ENCODE measurements at places on chromosomes 16 and 17.

GRCh38 chr16:53952215-53953208 is 248.6 kb downstream of the FTO start:
- DNase-seq, result no peak

- no peak for DNase-seq
Observed at GRCh38 chr17:79420318-79421243, 190.3 kb downstream of the RBFOX3 start.

GRCh38 chr16:78535098-78535497 is 435.6 kb downstream of the WWOX start:
- no peak for DNase-seq

DNA sequence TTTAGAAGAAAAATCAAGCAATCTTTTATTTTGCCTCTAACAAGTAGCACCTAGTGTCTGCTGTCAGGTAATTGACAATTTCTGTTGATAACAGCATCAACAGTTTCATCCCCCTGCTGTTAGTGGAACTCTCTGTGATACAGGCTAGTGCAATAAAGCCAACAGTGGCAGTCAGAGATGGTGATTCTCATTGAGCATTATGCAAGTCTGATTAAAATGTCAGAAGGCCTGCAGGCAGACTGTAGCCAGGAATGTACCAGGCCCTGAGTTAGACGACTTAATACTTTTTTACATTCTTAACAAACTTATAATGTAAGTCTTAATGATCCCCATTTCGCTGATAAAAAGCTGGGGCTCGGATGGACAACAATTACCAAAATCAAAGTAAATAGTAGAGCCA is 14.6 kb downstream of the CYLD start:
- no peak for DNase-seq

DNA sequence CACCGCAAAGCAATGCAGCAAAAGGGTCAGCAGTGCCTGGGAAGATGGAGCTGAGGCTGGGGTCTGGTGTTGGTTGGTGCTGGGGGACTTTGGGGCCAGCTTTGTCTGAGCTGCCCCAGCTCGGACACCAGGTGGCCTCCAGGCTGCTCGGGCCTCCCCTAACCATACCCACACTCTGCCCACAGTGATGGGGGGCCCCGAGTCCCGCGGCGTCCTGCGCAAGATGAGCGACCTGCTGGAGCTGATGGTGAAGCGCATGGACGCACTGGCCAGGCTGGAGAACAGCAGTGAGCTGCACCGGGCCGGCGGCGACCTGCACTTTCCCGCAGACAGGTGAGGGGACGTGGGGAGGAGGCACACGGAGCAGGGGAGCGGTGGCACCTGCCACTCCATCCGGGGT is 13.8 kb downstream of the MGAT5B start:
- DNase-seq, result no peak

- DNase-seq, result no peak
Observed at GRCh38 chr16:25656639-25657038, 35.1 kb upstream of the HS3ST4 start.

DNA sequence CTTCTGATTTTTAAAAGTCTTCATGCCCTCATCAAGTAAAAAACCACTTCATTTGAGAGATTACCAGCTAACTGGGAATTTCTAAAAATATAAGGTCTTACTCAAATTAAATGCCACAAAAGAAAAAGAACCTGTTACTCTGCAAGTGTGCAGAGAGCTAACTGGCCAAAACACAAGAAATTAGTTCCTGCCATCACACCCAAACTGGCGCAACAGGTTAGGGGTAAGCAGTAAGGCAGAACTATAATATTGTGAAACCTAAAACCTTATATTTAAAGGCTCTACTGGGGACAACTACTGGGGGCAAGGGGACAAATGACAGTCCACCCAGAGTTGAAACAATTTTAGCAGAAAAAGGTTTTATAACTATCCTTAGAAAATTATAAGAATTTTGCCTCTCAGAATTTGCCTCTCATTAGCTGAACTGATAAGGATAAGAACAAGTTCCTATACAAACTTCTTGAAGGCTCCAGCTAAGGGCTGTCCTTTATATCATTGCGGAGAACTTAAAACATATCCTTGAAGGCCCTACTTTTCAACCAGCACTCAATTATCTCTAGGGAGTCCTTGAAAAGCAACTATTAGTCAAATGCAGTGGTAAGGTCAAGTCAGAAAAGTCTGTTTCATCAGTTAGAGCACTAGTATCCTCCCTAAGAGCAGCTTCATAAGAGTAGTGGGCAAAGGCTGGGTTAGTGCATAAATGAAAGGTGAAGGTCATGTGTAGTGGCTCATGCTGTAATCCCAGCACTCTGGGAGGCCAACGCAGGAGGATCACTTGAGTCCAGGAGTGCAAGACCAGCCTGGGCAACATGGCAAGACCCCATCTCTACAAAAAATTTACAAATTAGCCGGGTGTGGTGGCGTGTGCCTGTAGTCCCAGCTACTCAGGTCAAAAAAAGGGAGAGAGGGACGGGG is 31.5 kb downstream of the SMURF2 start:
- DNase-seq, result no peak

GRCh38 chr17:48045316-48046001 is 2.7 kb upstream of the NFE2L1 start:
- DNase-seq, result no peak

DNA sequence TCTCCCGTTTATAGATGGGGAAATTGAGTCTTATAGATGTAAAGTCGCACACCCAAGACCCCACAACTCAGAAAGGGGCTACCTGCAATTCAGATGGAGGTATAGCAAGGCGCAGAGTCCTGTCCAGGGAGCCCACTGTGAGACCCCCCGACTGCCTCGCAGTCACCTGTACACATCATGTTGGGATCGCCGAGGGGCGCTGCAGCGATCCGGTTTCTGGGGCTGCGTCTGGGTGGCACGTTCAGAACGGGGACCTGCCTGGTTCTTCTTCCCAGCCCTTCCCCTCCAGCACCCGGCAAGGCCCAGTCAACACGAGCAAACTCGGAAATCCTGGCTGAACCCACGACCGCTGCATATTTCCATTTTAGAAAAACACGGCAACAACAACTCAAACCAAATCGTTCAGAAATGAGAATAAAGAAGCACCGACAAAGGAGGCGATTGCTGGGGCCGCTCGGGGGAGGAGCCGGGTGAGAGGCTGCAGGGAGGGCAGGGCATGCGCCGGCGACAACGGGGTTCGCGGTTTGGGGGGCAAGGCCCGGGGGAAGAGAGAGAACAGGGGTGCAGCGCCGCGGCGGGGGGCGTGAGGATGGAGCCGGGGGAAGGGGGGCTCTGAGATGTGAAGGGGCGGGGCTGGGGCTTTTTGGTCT is 643 bp downstream of the HSDL1 start:
- no peak for DNase-seq

- DNase-seq, result no peak
Observed at GRCh38 chr17:74959826-74960515, 12.6 kb downstream of the HID1 start.

DNA sequence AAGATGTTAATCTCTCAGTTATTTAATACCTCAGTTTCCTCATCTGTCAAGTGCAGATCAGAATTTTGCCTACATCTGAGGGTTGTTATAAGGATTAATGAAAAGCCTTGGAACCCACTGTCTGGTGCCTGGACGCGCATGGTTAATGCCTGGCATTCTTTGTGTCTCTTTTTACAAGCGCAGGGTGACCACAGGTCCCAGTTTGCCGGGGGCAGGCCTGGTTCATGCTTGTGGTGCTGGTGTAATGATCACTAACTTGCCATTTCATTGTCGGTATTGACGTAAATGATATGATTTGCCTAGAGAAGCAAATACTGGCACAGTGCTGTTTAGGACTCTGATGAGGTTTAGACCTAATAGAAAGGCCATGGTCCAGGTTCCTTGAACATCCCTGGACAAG is 23.1 kb downstream of the MRC2 start:
- no peak for DNase-seq

GRCh38 chr17:81802048-81802758 is 1.7 kb upstream of the GCGR start:
- no peak for DNase-seq

DNA sequence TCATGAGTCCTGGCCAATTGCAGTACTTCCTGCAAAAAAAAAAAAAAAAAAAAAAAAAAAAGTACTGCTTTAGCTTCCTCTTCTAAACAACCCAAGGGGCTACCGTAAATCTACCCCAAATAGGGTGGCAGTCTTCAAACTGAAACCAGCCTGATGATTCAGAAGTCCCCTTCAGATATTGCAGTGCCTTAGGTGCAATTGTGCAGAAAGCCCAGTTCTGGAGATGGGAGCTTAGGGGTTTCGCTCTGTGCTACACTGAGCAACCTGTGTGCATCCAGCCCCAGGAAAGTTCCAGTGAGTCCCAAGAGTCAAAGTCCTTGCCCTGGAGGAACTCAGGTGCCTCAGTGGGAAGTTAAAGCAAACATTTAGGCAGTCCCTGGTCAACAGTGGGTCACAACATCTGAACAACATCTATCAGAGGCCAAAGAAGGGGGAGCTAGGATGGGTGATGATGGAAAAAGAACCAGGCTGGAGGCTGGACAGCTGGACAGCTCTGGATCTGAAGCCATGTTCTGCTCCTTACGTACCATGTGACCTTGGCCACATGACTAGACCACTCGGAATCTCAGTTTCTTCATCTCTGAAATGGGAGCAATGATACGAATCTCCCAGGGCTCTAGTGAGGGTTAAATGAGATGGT is 6.7 kb upstream of the CIITA start:
- no peak for DNase-seq

DNA sequence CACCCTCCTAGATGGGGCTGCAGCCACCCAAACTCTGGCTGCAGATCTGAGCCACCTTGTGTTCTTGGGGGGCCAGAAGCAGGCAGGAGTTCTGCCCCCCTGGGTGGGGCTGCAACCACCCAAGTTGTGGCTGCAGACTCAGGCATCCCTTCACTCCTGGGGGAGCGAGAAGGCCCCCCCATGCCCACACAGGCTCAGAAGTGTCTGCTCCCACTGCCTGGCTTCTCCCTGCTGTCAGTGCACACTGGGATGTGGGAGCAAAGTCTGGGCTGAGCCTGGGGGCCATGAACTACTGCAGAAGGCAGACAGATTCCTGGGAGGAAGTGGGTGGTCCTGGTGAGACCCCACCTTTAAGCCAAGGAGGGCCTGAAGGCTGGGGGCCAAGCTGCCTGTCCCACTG is 13.0 kb downstream of the MT1X start:
- DNase-seq, result no peak

DNA sequence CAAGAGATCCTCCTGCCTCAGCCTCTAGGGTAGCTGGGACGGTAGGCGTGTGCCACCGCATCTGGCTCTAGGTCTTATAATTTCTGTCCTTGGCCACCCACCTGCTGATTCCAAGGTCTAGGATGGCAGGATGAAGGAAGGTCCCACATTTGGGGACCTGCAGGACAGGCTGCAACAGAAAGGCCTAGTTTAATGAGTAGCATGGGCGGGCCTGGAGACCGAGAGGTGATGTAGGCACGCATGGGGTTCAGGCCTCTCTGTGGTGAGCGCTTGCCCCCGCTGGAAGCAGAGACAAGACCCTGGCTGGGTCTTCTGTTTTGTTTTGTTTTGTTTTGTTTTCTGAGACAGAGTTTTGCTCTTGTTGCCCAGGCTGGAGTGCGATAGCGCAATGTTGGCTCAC is 33.7 kb downstream of the TMEM235 start:
- no peak for DNase-seq

- DNase-seq, result no peak
Observed at GRCh38 chr16:80417706-80418271, 123.0 kb upstream of the DYNLRB2 start.

GRCh38 chr17:11251561-11252107 is 10.6 kb downstream of the SHISA6 start:
- DNase-seq, result no peak

- no peak for DNase-seq
Observed at GRCh38 chr16:1791256-1791942, 2.1 kb downstream of the IGFALS start.

GRCh38 chr17:4189280-4189679 is 46.3 kb downstream of the CYB5D2 start:
- DNase-seq, result no peak

GRCh38 chr16:11308493-11309283 is 27.6 kb upstream of the PRM1 start:
- no peak for DNase-seq

DNA sequence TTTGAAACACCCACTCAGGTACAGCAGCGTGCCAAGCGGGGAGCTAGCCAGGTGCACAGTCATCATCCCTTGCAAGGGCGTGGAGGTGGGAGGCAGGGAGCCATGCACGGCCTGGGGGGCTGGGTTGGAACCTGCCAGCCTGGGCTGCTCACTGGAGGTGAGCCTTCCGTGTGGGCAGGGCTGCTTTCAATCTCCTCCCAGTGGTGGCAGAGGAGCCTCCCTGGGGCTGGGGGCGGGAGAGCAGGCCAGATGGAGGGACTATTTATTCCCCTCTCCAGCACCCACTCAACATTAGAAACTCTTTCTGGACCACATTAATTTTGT is 90.3 kb downstream of the KATNIP start:
- DNase-seq, result peak; percentile 63

DNA sequence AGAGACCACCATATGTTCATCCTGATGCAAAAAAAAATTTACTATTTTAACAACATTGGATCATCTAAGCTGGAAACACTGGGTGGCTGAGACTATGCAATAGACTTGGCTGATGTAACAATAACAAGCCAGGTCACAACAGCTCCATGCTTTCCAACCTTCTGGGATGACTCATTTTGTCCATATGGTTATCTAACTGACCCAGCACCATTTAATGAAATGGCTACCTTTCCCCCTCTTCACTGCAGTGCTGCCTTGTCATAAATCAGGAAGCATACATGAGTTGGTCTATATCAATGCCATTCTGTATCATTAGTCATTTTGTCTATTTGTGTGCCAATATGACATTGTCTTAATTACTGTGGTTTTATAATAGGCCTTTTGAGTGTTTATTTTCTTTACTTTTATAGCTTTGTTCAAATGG is 217.6 kb upstream of the KCNJ16 start:
- DNase-seq, result no peak

DNA sequence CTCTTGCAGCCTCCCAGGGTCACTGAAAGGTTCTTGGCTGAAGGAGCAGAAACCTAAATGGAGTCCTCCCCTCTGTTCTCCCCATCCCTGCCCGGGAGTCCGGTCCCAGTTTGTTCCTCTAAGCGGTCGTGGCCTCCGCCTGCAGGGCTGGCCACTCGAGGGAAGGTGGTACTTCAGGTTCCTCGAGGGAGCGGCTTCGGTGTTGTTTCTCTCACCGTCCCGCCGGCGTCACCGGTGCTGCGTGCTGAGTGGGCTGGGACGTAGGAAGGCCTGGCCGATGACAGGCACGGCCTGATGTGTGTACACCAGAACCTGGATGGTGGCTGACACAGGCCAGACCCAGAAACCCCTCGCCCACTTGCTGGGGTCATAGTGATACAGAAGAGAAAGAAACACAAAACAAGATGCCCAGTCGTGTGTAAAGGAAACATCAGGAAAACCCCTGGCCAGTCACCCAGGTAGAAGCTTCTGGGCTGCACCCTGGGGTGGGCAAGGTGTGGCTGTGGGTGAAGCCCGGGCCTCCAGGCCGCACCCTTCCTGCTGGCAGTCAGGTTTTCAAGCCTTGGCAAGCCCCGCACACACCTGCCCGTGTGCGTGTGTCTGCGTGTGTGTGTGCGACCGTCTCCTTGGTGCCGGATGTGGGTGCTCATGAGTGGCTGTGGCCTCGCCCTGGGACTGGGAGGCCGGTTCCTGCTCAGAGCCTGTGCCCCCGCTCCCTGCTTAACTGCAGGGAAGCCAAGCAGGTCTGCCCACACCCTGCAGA is 52.0 kb downstream of the BAIAP2 start:
- no peak for DNase-seq

Data from dorsolateral prefrontal cortex (tissue), 122 donors.